ENCODE measurements at places on chromosomes 5 and 9.

GRCh38 chr5:111548992-111549649 lies 36.8 kb upstream of the STARD4 start:
- no peak for DNase-seq

DNA sequence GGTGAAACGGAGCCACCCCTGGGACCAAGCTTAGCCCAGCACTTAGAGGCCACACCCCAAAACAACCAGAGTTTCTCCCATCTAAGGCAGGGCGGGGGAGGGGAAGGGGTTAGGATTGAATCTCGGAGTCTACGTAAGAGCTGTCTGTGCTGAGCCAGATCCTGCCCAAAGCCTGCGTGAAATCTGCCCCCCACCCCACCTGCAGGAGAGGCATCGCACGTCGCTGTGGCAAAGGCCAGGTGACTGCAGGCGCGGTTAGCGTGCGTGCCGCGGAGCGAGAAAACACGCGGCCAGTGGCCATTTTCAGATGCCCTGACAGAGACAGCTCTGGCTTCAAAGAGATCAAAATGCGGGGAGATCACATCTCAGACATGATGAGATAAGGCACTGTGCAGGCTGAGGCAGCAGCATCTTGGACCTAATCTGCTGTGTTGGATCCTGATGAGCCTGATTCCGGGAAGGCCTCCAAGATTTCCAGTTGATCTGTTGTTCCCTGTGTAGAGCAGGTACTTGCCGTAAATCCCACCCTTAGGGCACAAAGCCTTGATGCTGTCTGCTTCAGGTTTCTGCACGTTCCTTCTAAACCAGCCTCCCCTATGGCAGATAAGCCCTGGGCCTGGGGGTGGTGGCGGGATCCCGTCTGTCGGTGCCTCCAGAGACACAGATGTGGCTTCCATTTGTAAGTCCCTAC lies 2.5 kb upstream of the QSOX2 start:
- DNase-seq, result no peak

DNA sequence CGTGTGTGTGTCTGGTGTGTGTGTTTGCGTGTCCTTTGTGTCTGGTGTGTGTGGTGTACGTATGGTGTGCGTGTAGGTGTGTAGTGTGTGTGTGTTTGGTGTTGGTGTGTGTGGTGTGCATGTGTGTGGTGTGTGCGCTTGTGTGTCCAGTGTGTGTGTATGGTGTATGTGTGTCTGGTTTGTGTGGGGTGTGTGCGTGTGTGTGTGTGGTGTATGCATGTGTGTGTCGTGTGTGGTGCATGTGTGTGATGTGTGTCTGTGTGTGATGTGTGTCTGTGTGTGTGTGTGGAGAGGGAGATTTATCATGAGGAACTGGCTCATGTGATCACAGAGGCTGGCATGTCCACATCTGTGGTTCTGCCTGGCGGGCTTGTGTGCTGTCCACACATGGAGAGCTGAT lies 71.7 kb downstream of the CACNA1B start:
- no peak for DNase-seq

- DNase-seq, result no peak
Measured at GRCh38 chr9:126819482-126819881, 14.6 kb downstream of the ZBTB43 start.

- DNase-seq, result no peak
Measured at GRCh38 chr9:131187957-131188356, 62.6 kb downstream of the NUP214 start.

GRCh38 chr5:150879358-150879757 lies 25.4 kb downstream of the ZNF300 start:
- DNase-seq, result no peak

- no peak for DNase-seq
Measured at GRCh38 chr9:69428017-69428785, 103.2 kb downstream of the ENTREP1 start.

DNA sequence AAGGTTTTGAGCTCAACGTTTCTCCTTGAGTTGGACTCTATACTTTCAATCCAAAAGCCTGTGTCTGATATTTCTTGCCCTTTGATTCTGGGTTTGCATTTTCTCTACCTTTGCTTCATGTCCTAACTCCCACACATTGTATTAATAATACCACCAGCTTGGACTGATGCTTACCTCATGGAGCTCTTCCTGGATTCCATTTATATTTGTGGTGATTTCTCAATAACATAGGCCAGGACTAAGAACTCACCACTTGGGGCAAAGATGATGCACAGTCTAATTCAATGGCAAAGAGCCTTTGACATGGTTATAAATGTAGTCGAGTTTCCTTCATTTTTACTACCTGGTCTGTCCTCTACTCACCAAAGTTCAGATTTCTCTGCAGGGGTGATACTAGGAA lies 27.5 kb upstream of the EFNA5 start:
- no peak for DNase-seq

- no peak for DNase-seq
Measured at GRCh38 chr5:55568654-55569512, 34.1 kb upstream of the PLPP1 start.

DNA sequence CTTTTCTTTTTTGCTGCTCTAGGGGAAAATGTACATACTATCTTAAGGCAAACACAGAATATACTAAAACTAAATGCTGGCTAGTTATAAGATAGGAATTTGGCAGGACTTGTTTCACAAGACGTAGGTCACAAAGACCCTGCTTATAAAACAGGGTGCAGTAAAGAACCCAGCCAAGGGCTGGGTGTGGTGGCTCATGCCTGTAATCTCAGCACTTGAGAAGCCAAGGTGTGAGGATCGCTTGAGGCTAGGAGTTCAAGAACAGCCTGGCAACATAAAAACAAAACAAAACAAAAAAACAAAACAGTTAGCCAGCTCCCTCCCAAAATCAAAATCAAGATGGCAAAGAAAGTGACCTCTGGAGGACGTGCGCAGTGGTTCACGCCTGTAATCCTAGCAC lies 49.5 kb upstream of the DENND4C start:
- DNase-seq, result no peak

DNA sequence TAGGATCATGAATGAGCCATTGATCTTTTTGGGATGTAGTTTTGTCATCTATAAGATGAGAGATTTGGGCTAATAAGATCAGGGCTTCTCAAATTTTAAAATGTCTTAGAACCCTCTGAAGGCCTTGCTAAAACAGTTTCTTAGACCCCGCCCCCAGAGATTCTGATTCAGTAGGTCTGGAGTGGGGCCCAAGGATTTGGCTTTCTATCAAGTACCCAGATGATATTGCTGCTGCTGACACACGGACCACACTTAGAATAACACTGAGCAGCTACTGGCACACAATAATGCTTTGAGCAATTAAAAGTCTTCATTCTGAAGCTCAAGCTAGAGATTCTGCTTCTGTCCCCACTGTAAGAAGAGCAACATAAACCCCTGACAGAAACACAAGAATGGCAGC lies 216.7 kb downstream of the SMARCA2 start:
- DNase-seq, result no peak

DNA sequence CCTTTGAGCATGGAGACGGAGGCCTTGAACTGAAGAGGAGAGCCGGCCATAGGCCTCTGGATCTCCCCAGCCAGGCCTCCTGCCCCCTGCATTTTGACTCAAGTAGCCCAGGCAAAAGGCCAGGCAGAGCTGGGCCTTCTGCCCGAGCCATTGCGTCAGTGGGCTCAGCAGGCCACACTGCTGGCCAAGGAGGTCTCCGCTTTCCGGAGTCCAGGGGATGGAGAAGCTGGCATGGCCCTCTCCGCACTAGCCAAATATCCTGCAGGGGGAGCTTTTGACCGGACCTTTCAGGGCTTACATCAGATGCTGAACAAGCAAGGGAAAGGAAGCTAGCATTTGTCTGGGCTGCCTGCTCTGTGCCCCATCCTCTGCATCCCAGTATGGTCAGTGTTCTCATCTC lies 386.8 kb downstream of the TRIM36 start:
- DNase-seq, result no peak

GRCh38 chr9:4828761-4829160 lies 36.0 kb downstream of the RCL1 start:
- DNase-seq, result no peak

DNA sequence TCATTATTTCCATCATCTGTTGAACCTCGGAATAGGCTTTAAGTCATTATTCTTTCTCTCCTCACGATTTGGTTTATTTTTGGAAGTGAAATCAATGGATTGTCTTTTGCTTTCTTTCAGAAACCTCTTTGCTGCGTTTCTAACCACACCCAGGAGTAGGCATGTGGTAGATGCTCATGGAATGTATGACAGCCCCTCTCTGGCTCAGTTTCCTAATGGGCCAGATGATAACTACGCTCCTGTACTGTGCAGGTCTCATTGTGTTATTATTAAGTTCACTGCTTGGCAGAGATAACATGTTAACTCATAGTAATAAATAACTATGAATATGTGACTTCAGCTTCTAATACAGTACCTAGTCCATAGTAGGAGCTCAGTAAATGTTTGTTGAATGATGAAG lies 175.5 kb upstream of the KLF4 start:
- DNase-seq, result no peak

- DNase-seq, result no peak
Measured at GRCh38 chr9:134163371-134164196, 780 bp downstream of the RNU6ATAC start.

DNA sequence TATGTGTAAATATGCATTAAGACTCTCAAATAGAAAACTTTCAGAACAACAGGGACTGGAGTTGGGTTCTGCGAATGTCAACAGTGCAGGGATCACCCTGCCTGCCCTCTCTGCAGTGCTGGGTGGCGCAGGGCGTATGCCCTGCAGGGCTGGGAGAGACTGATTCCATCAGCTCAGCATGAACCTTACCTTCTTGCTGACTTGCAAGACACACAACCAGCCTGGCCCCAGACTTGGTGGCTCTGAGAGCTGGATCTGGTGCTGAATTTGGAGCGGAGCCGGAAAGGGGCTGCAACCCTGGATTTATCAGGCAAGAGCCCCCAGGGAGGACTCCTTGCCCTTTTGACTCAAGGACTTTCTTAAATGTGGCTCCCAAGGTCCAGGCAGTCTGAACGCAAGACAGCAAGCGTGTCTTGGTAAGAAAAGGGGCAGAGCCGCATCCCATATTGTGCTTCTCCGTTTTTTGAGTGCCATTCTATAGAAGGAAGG lies 376.0 kb upstream of the IRX2 start:
- DNase-seq, result no peak

DNA sequence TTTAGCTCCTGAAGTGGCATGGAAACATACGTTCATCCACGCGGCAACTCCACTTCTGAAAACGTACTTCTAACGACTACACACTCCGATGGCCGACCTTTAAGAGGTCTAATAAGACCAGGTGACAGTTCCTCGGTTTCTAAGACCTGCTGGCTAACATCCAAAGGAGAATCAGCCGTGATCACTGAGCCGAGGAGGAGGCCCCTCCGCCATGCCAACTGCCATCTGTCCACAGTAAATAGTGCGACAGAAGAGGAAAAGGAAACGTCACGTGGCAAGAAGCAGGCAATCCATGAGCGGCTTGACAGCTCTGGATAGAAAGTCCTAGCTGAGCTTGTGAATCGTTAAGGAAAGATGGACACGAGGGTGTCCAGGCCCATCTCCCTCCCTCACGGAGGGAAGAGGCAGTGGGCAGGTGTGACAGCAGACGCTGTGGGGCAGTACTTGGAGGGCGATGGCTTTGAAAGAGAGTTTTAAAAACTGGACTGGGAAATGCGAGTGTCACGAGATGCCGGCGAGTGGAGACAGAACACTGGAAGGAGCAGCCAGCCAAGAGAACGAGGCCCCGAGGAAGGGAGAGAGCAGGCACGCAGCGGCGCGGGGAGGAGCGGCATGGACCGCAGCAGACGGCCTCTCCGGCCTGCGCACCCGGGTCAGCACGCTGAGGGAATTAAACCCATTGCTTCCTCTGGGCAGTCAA lies 66.7 kb upstream of the TBC1D9B start:
- DNase-seq, result peak; percentile 83

- no peak for DNase-seq
Measured at GRCh38 chr5:6603643-6604042, 29.2 kb downstream of the NSUN2 start.

- DNase-seq, result peak; percentile 69
Measured at GRCh38 chr9:136485049-136486045, 2.5 kb upstream of the SEC16A start.

DNA sequence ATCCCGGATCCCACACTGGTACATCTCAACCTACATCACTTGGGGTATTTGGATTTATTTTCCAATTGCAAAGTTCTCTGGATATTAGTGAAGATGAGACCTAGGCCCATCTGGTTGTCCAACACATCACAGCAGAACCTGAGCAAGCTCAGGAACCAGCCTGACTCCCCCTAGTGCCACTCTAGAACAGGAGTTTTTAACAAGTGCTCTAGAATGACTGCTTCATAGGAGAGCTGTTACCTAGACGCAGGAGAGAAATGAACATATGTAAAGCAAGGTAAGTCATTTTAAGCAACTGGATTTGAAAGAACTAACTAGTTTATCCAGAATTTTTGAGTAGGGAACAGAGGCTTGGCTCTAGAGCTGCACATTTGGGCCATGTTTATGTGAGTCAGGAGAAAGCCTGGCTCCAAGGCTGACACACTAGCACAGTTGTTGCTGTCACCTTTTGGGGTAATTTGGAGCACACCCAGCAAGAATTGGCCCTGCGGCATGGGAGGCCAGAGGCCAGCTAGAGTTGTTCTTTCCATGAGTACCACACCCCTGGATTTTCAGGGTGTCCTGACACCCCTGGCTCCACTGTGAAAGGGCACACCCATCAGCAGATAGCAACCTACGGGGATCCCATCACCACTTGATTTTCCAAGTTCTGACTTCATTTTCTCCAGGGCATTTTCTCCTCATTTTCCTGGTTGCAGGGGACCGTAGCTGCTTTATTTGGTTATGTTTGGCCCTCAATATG lies 110.9 kb upstream of the LPAR1 start:
- DNase-seq, result no peak

DNA sequence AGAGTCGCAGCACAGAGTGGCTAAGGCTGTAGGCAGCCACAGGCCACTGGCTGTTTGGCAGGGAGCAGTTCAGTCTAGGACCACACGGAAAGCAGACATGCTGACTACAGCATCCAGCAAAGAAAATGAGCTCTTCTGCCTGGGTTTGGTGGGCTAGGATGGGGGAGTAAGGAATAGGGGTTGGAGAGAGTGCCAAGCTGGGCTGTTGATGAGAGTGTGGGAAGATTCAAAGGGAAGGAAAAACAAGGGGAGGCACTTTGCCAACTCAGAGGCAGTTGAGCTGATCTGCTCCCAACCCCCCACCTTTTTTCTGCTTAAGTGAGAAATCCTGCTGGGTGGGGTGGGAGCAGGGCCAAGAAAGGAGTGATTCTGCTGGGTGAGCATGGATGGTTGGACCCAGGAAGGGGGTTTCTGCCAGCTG lies 35.9 kb downstream of the SVEP1 start:
- peak; percentile 43 for DNase-seq
